ENCODE measurements at places on chromosomes 2 and 18.

DNA sequence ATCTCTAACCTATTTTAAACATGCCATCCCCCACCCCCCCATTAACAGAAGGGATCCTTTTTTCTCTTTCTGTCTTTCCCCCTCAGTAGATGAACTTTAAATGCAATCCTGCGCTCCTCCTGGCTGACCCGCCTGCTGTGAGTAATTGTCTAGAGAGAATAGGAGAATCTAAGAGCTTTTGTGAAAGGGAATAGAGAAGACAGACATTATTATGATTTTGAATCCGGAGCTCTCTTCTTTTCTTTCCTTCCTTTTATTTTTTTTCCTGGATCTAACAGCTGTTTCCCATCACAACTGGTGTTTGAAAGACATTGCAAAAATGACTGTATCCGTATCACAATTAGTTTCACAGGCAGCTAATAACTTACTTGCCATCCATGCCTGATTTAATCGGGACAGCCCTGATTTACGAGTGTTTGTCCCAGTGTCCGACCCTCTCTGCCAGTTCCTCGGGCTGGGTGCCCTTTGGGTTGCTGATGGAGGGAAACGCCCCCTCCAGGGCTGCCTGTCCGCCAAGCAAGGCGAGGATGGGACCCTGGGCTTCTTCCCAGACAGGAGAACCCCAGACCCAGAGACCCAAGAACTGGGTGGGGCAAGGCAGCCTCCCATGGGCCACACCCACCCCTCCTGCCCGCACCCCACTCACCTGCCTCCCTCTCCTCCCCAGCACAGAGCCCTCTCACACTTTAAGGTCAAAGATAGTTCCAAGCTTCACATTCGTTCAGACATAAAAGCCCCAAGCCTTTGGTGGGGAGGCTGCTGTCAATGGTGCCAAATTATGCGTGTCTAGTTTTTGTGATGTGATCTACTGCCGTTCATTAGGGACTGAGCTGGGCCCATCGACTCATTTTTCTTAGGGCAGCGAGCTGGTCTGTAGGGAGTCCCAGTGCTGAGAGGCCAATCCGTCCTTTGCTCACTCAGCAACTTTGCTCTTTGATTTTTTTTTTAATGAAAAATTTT is 231.7 kb downstream of the ZNF516 start:
- no peak for DNase-seq

GRCh38 chr2:152534460-152535135 is 182.7 kb downstream of the PRPF40A start:
- DNase-seq, result no peak

- no peak for DNase-seq
Observed at GRCh38 chr18:73093687-73094250, 226.0 kb upstream of the NETO1 start.

GRCh38 chr2:143553261-143553660 is 424.0 kb downstream of the ARHGAP15 start:
- DNase-seq, result no peak

DNA sequence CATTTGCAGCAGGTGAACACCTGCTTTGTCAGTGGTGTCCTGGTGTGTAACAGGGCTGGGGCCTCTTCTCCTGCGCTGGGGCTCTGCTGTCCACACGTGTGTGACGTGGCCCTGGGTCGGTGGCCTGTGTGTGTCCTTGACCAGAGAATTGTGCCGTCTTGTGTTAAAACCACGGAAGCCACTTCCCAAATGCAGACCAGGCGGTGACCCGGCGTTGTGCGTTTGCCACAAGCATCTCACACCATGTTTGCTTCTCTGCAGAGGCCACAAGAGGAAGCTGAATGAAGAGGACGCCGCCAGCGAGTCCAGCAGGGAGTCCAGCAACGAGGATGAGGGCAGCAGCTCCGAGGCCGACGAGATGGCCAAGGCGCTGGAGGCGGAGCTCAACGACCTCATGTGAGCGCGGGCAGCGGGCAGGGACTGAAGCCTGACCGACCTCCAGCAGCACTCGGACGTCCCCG is 44.3 kb upstream of the KCNG2 start:
- no peak for DNase-seq

DNA sequence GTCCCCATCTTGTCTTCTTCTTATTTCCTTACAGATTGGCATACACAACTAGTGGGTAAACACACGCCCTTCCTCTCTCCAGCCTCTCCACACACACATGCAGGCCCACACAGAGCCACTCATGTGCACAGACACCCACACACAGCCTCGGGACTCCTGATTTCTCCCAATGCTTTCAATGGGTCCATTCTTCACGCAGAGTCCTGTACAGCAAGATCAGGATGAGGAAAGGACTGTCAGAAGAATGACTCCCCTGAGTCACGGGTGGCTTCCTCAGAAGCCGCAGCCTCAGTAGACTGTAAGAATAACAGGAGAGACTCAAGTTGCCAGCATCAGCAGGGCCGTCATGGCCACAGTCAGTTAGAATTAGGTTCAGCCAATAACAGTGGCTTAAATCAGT is 109.1 kb upstream of the GLI2 start:
- no peak for DNase-seq

DNA sequence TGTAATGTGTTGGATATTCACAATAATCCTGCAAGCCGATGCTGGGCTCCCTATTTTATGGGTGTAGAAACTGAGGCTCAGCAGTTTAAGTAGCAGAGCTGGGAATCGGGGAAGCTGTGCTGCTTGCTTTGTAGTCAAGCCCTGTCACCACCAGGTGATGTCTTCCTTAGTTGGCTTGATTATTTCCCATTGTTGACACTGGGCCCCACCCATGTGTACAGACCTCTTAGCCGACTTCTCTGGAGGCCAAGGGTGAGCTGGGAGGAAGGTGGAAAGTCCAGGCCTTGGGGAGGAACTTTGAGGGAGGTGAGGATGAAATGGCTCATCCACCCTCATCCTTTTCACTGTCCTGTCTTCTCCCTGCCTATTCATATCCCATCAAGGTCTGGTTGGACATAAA is 60.0 kb downstream of the CAPN13 start:
- DNase-seq, result no peak

DNA sequence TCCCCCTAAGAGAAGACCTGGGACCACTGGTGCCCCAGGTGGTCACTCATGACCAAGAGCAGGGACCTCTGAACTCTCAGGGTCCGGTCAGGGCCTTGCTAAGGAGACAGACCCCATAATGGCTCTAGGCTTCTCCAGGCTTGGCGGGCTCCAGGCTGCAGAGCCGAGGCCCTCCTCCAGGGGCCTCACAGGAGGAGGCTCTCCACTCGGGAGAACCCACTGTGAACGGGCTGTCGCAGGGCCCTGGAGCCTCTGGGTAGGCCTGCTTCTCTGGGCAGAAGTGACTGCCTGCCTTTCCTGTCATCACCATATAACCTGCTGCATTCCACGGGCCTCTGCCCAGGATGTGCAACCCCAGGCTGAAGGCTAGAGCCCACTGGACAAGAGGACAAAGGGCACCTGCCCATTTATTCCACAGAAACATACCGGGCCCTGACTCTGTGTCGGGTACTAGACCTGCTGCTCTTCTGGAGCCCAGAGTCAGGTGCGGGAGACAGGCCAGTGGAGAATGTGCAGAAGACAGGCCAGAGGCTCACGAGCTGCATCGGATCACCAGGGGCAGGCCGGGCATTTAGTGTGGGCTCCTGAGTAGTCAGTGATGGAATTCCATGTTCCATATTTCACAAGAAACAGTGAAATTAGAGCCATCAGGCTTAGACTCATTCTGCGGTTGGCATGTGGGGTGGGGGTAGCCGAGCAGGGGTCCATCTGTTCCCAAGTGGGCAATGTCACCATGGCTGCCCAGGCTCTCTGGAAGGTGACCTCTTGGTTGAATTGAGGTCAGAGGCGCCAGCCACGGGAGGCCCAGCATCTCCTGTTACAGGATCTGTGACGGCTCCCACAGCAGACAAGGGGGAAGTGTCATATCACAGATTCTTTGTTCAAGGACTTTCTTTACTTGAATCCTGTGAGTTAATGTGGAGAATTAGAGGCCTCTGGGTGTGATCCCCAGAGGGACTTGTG is 220.8 kb downstream of the SH3RF3 start:
- DNase-seq, result no peak

DNA sequence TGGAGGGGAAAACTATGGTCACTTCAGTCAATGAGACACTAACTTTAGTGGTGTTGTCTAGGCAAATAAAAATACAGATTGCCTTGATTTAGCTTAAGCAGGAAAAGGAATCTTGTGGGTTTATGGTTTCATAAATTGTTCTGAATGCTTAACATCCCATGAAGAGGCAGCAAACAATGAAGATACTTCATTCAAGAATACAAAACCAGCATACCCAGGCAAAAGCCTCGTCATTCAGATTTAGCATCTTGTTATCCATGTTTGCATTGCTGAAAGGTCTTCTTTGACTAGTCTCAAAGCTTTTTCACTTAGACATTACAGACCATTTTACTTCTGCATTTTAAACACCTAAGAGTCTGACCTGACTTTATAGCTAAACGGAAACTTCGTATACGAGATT is 272.7 kb upstream of the FSHR start:
- no peak for DNase-seq

GRCh38 chr2:38554973-38555595 is 47.6 kb downstream of the HNRNPLL start:
- DNase-seq, result no peak

DNA sequence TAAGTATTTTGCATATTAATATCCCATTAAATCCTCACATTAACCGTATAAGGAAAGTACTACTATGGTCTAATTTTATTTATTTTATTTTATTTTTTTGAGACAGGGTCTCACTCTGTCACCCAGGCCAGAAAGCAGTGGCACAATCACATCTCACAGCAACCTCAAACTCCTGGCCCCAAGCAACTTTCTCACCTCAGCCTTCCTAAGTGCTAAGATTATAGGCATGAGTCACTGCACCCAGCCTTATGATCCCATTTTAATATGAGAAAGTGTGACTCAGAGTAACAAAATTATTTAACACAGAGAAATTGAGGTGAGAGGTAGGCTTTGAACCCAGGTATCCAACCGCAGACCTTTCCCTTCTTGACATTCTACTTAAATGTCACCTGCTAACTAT is 330.0 kb upstream of the POU3F3 start:
- no peak for DNase-seq

DNA sequence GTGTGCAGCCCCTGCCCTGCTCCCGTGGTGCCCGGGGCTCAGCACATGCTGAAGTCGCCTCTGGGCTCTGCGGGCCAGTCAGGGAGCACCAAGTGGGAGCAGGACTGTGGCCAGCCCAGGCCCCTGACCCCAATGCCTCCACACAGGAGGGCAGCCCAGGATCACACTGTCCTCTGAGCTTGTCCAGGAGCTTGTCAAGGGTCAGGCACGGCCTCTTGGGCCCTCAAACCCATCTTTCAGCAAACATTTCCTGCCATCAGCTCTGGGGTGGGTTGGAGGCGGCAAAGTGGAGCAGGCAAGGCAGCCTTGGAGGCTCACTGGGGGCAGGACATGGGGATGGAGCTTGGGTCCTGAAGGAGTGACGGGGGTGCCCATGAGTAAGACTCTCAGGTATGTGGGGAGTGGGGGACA is 10.3 kb downstream of the SNED1 start:
- no peak for DNase-seq

- no peak for DNase-seq
Observed at GRCh38 chr2:72040629-72041571, 106.8 kb downstream of the CYP26B1 start.

DNA sequence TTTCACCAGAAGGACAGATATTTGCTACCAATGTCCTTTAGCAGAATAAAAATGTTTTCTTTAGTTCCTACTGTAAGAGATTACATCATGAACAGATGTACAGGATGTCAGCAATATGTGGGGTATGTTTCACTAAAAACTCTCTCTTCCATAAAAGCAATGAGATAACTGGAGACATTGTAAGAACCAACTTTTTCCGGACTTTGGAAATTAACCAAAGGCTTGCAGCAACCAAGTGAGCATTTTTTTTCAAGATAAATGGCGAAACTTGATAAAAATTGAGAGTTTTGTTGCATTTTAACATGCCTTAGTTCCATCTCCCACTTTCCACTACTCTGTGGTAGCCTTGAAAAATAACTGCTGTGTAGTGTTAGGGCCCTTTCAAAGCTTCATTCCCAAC is 429.8 kb upstream of the CDH2 start:
- no peak for DNase-seq

DNA sequence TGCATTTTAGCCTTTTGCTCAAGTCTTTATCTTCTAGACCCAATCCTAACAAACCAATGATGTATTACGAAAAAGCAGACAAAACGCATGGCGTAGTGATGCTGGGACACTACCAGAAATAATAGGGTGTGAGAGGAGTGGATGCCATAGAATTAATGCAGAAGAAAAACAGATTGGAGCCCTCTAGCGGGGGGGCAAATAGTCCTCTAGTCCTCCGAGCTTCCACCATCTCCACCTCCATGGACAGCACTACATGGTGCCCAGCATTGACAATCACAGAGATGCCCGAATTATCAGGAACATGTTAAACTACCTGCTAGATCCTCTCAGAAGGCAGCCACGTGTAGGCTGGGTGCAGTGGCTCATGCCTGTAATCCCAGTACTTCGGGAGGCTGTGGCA is 15.4 kb upstream of the ROCK2 start:
- no peak for DNase-seq

DNA sequence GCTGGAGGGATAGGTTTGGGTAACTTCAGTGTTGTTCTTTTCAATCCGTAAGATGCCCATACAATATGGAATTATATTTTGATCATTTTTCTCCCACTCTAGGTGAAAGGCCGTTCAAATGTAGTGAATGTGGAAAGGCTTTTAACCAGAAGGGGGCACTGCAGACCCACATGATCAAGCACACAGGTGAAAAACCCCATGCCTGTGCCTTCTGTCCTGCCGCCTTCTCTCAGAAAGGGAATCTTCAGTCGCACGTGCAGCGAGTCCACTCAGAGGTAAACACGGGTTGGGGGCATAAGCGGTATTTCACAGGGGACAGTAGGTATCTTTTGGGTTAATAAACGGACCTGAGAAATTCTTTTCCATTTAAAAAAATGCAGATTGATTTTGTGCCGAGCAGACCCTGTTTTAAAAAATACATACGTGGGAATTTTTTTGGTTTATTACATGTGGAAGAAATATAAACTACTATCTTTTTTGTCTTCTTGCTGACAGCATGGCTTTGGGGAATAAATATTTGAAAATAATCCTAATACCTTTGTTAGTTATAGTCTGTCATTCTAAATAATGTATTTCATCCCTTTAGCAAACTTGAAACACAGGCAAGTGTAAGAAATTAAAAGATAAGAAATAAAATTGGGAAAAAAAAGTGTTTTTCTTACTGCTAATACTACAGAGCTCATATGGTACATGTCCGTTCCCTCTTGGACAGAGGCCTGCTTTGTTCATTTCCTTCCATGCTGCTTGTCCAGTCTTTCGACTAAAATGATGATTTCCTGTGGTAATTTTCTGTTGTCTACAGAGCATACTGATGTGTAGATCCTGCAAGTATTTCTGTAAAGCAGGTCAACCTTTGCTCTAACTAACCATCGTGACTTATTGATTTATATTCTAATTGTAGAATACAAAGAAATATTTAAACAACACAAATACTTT is 53.3 kb downstream of the ZNF236 start:
- no peak for DNase-seq

- no peak for DNase-seq
Observed at GRCh38 chr2:167406558-167406957, 518.3 kb downstream of the XIRP2 start.

- no peak for DNase-seq
Observed at GRCh38 chr2:221559991-221560390, 12.1 kb downstream of the EPHA4 start.

Measured in omental fat pad (tissue), 4 donors.